ENCODE measurements at places on chromosomes 5 and 9.

GRCh38 chr9:78493166-78493742 is 196.3 kb downstream of the PSAT1 start:
- no peak for DNase-seq

DNA sequence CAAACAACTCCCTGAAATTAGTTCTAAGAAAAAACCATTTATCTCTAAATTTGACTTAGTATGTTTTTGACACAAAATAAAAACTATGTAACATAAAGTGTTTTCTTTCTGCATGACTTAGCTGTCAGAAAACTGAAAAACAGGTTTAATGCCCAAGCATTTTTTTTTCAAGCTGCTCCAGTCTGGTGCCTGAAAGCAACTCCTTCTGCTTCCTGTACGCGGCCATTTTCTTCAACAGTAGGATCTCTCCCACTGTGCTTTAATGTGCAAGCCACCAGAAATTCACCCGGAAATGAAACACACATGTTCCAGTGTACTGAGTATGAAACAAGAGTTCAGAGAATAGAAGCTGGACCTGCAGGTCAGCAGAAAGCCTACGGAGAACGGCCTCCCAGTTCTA is 161.2 kb downstream of the MED27 start:
- DNase-seq = no peak

- no peak for DNase-seq
Observed at GRCh38 chr9:98085944-98086343, 29.4 kb downstream of the NANS start.

DNA sequence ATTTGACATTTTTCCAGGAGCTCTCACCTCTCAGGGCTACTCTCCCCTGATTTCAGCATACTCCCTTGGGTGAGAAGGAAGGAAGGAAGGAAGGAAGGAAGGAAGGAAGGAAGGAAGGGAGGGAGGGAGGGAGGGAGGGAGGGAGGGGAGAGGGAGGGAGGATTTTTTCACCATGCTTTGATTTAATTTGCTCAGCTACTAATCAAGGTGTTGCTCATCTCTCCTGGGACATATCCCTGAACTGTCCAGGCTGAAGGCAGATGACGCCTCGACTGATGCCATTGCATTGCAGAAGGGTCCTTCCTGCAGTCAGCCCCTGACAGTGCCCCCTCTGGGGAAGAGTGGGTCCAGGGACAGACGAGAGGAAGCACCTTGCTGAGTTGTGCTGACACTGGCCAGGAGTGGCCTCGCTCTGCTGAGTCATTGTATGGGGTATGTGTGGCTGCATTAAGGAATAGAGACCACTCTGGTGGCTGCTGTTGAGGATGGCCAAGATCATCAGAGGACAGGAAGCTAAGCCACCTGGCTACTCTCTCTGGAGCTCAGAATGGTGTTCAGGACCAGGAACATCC is 43.6 kb upstream of the CRB2 start:
- no peak for DNase-seq

DNA sequence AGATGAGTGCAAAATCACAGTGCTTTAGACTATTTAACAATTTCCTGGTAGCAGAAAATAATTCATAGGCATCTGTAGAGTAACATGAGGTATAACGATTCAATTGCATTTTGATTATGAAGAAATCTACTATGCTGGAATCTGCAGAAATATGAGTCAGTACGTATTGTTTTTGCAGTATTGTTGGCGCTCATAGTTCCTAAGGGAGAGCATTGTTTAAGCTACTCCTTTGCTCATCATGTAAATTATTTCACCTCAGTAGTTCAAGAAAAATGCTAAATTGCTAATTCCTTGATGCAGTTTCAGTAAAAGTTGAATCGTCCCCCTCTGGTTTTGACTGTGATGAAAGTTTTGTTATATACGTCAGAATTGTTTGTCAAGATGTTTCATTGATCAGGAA is 458.4 kb downstream of the HINT1 start:
- DNase-seq = no peak

DNA sequence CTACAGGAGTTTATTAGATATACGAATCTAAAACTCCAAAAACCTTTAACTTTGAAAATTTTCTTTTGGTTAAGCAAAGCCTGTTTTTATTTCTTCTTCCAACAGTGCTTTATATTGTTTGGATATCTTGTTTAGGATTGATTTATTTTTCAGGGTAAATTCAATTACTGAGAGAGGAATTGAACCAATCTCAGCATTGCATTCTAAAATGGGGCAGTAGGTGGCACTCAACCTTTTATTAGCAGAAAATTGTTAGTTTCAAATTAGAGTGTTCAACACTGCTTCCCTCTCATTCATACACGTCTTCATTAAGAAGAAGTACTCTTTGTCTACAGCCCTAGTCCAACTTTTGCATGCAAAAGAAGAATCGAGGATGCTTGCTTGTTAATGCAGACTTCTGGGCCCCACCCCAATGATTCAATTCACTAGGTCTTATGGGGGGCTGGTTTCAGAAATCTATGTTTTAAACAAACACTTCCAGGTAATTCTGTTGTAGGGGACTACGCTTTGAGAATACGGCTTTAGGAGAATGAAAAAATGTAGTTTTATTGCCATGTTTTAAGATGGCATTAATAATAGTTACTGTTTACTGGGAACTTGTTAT is 26.6 kb downstream of the MRPL22 start:
- no peak for DNase-seq

- no peak for DNase-seq
Observed at GRCh38 chr9:69965416-69966145, 78.1 kb upstream of the MAMDC2 start.

DNA sequence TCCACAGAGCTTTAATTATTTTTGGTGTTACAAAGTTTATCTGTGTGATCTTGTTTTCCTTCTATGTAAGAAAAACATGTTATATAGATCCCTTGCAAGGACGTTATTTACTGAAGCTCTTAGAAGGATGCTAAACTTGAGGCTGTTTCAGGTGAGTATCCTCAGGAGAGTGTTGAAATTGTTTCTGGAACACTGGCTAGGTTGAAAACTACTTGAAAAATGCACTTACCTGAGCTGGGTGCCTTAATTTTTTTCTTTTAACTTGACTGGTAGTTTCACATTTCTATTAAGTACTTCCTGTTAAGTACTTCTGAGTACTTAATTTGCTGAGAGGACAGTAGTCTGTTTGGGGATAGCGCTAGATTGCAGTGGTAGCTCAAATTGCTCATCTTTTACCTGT is 18.1 kb downstream of the GPBP1 start:
- no peak for DNase-seq

DNA sequence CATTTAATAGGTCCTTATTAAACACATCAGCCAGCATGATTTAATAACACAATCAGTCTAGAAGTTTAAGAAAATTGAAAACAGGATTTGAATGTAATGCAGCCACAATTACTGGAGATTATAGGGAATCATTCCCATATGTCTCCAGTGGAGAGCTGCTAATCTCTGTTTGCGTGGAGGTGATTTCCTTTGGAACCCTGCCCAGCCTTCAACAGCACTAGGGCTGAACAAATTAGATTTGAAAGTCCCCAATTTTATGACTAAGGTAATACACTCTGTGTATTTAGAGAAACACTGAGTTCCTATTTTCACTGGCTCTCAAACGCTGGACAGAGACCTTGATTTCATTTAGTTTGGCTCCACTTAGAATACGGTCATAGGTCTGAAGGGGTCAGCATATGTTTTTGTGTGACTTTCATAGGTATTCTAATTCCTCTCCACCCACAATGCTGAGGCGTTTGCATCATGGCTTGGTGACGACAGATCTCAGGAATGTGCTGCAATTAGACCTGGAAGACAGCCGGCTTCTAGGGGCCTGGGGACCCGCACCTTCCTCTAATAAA is 508.3 kb downstream of the EBF1 start:
- no peak for DNase-seq

DNA sequence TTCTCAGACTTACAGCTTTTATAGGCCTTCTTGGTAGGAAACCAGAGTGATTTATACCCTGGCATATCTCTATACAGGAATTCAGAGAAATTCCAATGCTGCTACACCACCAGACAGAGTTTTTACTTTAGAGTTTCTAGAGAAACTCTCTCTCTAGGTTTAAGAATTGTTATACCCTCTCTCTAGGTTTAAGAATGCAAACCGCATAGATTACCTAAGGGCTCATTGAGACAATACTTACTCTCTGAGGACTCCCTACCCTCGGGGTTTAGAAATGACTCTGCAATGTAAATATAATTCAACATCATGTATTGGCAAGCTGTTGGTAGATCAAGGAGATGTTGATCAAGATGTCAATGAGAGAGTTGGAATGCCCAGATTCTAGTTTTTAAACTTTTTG is 15.3 kb upstream of the ELAVL2 start:
- DNase-seq = no peak

DNA sequence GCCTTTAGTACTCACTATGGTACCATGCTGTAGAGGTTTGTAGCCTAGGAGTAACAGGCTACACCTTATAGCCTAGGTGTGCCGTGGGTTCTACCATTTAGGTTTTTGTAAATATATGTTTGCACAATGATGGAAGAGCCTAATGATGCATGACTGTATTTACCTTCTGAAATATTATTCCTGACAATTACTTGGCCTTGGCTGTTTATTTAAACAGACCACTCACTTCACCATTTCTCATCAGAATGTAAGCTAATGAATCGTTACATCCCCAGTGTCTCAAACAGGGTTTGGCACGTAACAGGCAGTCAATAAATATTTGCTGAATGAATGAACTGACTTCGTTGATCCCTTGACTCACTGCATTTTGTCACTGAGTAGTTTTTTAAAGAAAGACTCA is 93.1 kb downstream of the MED27 start:
- DNase-seq = no peak
